AG09319 (cell line): ENCODE measurements at places on chromosomes 4 and X.

GRCh38 chr4:91147067-91147466 is 1019.9 kb downstream of the CCSER1 start:
- no peak for DNase-seq

DNA sequence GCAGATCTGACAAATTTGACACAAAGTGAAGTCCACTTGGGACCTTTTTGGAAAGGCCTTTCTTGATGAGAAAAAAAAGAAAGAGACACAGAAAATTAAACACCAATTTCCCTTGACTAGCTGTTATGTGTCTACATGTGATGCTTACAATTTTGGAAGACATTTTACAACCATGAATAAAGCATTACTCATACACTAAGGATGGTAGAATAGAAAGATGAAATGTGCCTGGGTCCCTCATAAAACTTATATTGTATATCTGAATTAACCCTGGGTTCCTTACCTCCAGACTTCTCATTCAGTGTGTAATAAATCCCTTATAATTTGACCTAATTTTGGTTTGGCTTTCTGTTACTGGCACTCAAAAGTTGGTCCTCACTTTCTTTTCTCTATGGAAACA is 16.5 kb upstream of the GRIA3 start:
- DNase-seq: no peak

DNA sequence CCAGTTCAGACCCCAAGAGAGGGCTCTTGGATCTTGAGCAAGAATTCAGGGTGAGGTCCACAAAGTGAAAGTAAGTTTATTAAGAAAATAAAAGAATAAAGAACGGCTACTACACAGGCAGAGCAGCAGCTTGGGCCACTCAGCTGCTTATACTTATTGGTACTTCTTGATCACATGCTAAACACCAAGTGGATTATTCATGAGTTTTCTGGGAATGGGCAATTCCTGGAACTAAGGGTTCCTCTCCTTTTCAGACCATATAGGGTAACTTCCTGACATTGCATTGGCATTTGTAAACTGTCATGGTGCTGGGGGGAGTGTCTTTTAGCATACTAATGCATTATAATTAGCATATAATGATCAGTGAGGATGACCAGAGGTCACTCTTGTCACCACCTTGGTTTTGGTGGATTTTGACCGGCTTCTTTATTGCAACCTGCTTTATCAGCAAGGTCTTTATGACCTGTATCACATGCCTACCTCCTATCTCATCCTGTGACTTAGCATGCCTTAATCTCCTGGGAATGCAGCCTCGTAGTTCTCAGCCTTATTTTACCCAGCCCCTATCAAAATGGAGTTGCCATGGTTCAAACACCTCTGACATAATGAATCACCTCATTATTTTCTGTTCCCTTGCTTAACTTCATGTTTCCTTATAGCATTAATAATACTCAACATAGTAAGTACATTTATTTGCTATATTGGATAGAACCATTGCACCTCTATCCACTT is 476.3 kb downstream of the DTHD1 start:
- DNase-seq: no peak

GRCh38 chr4:1060621-1061020 is 49.2 kb downstream of the FGFRL1 start:
- DNase-seq: no peak

DNA sequence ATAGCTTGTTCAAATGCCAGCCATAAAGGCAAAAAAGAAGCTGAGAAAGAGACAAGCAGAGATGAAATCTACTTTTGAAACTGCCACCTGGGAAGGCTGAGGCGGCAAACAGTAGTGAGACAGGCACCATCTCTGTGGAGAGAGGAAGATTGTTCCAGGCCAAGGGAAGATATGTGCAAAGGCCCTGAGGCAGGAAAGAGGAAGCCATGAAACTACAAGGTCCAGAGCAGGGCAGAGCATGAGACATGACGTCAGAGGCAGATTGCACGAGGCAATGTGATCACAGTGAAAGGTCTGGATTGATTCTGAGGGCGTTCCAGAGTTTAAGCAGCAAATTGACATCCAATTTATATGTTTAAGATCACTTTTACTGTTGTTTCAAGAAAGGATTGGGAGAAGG is 226.1 kb downstream of the QDPR start:
- no peak for DNase-seq

GRCh38 chr4:88070031-88070430 is 62.6 kb downstream of the PKD2 start:
- DNase-seq: no peak

DNA sequence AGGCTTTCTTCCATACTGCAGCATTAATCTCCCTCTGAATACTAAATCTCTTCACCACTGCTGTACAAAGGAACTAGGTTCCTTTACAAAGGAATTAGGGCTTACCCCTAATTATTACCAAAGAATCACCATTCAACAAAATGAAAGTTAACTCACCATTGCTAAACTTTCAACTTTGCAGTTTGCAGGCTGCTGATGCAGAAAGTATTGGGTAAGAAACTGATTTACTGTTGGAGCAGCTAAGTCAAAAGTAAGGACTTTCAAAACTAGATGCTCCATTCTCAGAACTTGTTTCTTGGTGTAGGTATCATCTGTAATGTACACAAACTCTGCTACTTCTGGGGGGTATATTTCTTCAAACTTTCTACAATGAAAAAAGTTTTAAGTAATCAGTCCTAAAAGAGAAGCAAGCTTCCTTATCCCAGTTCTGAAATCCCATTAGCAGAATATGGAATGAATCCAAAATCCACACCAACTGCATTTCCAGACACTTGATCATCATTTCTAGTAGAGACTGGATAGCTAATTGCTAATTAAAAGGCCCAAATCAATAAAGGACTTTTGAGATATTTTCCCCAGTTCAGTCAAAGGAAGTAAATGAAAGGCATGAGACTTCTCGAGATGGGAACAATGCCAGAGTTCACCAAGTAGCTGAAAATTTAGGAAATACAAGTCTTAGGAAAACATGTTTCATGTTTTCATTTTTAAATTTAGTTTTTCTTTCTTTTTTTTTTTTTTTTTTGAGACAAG is 4.3 kb downstream of the CCNA2 start:
- DNase-seq: no peak

- no peak for DNase-seq
Observed at GRCh38 chr4:105622269-105622668, 69.8 kb downstream of the ARHGEF38 start.
